ENCODE measurements at places on chromosomes 3 and 15.

GRCh38 chr15:52124270-52124880, 11.8 kb upstream of the BCL2L10 start:
- DNase-seq, result peak; percentile 63

GRCh38 chr3:107745354-107745753, 222.6 kb downstream of the BBX start:
- DNase-seq, result no peak

GRCh38 chr15:24684313-24684712, 8.7 kb downstream of the NPAP1 start:
- no peak for DNase-seq

DNA sequence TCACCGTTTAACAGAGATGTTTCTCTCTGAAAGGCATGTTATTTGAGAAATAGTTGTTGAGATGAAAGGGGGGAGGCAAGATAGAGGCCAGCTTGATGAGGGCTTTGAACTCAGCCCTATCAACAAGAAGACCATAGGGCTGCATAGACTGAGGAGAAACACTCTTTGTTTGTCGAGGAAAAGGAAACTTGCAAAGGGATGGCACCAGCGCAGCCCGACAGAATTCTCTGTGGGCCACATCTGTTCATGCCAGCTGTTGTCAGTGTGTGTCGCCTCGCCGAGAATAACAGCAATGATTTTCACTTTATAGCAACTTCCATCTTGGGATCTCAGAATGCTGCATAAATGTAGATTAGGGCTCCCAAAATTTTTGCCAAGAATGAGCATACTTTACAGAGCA, 478.3 kb upstream of the TPRG1 start:
- DNase-seq, result no peak

DNA sequence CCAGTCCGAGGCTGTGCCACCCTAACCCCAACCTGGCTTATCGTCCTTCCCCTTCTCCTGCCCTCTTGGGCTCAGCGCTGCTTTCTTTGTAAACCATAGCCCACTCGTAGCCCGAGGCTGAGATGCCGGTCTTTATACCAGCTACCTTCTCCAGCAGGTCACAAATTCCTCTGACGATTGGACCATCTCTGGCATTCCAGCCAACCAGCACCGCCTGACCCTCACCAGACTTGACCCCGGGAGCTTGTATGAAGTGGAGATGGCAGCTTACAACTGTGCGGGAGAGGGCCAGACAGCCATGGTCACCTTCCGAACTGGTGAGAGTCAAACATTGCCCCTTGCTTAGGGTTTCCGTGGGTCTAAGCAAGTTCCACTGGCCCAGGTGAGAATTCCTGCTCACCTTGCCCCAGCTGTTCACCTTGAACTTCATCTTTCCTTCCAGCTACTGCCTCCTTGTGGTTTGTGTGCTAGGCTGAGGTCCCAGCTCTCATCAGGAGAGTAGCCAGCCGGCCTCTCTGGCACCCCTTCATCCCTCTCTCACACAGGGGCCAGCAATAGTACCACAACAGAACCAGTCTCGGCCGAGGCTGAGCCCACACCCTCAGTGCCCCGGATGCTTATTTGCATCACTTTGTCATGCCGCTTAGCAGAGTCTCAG, 66.7 kb downstream of the BOC start:
- DNase-seq, result no peak

DNA sequence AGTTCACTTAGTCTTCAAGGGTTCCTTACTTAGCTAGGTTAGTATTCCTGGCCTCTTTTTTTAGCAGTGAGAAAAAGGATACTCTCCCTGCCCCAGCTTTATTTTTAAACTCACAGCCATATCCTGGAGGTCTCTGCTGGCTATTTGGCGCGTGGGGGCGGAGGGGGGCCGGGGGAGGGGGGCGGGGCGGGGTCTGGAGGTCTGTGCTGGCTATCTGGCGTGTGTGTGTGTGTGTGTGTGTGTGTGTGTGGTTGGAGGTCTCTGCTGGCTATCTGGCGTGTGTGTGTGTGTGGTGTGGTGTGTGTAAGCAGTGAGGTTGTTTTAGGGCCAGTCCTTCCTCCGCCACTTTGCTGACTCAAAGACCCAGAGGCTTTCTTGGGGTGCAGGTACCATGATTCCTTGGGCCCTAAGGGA, 579 bp upstream of the PLAAT1 start:
- DNase-seq, result no peak

DNA sequence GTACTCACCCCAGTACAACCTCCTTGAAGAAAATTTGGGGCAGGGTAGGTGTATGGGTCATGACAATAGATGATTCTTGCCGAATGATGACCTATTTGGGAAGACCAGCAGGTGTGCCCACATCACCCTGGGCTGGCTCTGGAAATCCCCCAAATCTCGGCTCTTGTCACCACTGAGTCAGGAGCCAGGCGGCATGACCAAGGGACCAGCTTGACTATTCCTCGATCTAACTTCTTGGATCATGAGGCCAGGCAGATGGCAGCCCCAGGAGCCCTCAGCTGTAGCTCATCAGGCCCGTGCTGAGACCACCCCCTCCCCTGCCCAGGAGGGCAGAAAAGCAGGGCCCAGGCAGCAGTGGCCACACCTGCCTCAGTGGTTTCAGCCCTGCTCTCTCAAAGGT, 9.2 kb upstream of the MUC4 start:
- no peak for DNase-seq

DNA sequence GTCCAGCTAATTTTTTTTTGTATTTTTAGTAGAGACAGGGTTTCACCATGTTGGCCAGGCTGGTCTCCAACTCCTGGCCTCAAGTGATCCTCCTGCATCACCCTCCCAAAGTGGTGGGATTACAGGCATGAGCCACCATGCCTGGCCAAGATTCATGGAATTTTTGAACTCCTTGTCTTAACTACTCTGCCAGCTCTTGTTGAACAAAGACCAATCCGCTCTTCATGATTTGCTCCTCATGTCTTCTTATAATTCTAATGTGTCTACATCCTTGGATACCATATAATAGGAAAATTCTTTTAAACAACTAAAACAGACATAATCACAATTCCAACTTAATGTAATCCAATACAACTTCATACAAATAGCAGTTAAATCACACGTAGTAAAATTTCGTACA, 21.3 kb downstream of the UBA5 start:
- no peak for DNase-seq

GRCh38 chr3:23308986-23309625, 106.0 kb downstream of the UBE2E2 start:
- DNase-seq, result no peak

GRCh38 chr3:58408906-58409305, 24.7 kb downstream of the PDHB start:
- DNase-seq, result no peak

DNA sequence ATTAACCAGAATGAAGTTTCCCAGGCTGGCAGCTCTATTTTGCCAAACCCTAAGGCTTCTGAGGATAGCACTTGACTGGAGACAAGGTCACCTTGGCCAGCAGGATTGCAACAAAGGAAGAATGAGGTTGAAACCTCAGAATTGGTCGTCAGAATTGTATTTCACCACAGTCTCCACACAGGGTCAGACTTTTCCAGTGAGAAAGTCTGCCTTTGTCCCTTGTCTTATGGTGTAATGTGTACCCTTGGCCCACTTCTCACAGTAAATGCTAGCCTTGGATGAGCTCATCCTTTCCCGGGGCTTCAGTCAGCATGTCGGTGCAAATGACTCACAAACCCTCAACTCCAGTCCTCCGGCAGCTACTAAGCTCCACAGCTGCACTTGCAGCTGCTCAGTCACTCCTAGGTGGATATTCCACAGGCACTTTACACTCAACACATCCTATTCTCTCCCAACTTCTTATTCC, 19.7 kb downstream of the SSR3 start:
- DNase-seq, result peak; percentile 99

GRCh38 chr15:48617619-48618018, 27.9 kb downstream of the FBN1 start:
- DNase-seq, result peak; percentile 99

DNA sequence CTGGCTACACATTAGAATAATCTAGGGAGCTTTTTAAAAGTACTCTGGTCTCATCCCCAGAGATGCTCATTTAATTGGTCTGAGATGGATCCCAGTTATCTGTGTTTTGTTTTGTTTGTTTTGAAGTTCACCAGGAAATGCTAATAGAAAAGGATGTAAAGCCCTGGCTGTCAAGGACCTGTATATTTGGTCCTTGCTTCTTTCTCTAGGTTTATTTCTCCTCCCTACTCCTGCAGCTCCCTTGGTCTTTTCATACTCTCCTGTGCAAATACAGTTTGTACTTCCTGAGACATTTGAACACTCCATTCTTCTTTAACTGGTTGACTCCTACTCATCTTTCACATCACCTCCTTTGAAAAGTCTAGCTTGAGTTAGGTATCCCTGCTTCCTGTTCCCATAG, 3.3 kb downstream of the PIK3CA start:
- no peak for DNase-seq

- peak; percentile 65 for DNase-seq
Measured at GRCh38 chr3:130276203-130276803, 69.2 kb upstream of the COL6A5 start.

- no peak for DNase-seq
Measured at GRCh38 chr3:74329096-74329495, 285.4 kb downstream of the CNTN3 start.

- DNase-seq, result peak; percentile 63
Measured at GRCh38 chr3:43693594-43693993, 2.9 kb downstream of the ABHD5 start.

DNA sequence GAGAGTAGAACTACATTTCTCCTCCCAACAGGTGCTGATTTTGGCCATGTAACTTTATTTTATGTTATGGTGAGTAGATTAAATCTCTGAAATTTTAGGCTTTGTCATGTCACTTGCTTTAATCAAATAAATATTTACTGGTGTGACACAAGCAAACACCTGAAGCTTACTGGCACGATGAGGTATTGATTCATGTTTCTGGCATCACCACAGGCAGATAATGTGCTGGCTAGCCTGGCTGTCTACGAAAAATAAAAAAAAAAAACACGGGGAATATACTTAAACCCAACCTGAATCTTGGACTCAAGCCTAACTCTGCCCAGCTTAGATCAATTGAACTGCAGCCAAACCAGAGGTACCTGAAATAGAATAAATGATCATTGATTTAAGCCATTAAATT, 65.6 kb upstream of the CADM2 start:
- no peak for DNase-seq
